Iris pigment epithelial cell (primary cell): ENCODE measurements at places on chromosomes 13 and 19.

GRCh38 chr13:94212196-94212595 lies 267.3 kb downstream of the DCT start:
- no peak for DNase-seq

DNA sequence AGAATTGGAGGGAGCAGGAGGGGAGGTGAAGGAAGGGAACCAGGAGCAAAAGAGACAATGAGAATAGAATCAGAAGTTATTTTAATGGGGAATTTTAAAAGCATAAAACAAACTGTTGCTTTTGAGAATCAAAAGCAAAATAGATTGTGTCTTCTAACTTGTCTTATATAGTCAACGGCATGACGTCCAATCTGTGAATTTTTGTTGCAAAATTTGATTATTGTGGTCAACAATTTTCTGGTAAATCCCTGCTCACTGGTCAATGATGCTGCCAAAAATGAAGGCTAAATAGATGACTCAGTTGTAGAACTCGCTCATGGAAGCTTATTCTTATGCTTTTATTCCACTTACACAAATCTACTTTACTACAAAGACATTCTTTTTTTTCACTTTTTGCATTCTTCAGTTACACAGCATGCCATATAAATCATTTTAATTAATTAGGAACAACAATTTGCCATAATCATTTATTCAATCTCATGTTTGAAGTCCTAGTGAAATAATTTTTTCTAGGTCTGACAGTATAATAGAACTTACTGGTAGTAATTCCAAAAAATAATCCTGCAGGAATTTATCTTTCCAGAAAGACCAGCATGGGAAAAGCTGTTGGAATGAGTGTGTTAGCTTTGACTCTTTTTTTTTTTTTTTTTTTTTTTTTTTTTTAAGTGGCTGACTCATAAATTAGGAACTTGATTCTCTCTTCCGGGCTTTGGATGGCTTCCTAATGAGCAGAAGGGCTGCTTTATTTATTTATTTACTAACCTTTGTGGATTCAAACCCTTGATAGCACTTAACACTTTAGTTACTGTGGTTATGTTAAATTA lies 256.9 kb downstream of the SPRY2 start:
- DNase-seq, result peak; percentile 98

- no peak for DNase-seq
These were observed 148.0 kb downstream of the SIPA1L3 start for GRCh38 chr19:38055010-38055409.

- no peak for DNase-seq
These were observed 40.2 kb upstream of the PEG3 start for GRCh38 chr19:56880592-56881190.

GRCh38 chr13:44303681-44304432 lies 69.8 kb upstream of the SERP2 start:
- DNase-seq, result no peak

- DNase-seq, result peak; percentile 18
These were observed 33.8 kb upstream of the MYO16 start for GRCh38 chr13:108595436-108596274.

DNA sequence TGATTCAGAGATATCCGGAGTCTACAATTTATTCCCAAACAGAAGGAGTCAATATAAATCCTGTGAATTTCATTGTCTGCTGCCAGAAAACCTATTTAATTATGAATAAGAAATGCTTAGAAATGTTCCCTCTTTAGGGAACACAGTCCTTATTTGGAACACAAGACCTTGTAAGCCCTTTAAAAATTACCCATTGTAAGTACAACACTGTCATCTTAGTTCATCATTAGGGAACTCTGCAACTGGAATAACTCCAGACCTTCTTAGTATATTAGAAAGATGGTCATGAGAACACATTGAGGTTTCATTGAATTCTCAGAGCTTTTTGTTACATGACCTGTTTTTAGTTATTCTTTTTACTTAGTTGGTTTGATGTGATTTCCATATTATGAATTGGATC lies 548.5 kb upstream of the KLF12 start:
- DNase-seq, result no peak

DNA sequence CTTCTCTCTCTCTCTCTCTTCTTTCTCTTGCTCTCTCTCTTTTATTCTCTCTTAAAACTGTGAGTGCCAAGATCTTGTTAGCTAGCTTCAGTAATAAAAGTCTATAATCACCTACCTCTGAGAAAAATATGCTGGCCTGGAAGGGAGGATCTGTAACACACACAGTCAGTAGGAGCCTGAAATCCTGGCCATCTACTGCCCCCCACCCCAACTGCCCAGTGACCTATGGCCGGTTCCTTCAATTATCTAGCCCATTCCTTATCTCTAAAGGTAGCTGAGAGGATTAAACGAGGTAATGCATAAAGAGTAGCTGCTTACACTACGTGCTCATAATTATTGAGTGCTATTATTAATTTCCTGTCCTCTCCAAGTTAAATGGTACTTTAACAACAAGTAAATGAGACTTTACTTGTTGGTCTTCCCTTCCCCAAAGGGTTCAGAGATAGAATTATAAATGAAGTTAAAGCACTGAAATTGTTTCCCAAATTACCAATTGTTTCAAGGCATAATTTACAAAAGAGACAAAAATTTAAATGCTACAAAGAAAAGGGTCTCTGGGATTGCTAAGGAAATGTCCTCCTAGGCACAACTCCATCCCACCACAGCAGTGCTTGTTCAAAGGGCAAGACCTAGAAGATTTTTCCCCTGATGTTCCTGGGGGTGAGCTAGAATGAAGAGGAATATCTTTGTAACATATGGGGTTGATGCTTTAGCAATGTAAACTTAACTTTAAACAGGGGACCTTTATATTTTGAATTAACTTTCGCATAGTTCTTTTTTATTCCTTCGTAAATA lies 1.8 kb downstream of the LCP1 start:
- no peak for DNase-seq

DNA sequence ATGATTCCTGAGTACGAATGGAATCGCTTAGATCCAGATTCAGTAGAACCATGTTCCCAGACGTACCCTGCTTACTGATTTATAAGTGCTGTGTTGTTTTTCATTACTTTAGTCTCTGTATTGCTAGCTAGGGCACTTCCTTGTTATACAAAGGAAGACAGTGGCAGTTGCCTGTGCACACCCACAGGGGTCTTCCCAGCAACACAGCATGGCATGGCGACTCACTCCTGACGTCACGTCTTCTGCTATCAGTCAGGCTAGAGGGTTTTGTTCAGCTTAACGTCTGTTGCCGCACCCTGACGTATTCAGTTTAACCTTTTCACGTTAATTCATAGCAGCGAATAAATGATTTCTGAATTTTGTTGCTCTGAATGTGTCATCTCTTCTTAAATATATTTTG lies 295.1 kb downstream of the MYO16 start:
- DNase-seq, result no peak

- no peak for DNase-seq
These were observed 6.3 kb upstream of the KCTD12 start for GRCh38 chr13:76892488-76892887.

DNA sequence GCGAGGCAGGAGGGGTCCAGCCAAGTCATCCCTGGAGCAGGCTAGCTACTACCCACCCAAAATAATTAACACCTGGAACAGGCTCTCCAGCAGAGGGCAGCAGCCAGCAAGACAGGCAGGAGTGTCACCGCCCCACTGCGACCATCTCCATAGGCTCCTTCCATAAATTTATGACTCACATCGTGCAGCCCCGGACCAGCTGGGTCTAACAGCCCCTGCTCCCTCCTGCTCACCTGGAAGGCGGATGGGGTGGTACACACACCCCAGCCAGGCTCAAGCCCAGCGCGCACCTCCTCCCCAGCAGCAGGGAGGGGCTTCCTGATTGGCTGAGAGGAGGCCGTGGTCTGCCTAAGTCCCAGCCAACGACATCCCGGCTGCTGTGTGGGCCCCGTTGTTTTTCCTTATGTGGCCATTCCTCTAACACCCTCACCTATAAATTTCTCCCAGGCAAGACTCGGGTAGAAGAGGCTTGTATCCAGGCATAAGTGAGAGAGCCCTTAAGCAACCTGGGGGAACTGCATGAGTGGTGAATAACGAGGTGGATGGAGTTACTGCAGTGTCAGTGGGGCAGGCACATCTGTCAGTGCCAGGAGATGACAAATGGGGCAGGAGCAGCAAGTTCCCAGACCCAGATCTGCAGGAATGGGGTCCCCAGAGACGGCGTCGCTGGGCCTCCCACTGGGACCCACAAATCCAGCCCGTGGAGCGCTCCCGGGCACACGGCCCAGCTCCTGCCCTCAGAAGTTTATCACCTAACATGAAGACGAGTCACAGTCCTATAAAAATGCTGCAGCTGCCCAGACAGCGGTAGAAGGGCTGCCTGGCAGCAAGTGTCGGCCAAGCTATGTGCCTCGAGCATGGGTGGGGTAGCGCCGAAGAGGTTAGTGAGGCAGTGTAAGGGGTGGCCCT lies 43.1 kb downstream of the CEBPG start:
- peak; percentile 60 for DNase-seq

GRCh38 chr19:31510635-31511034 lies 161.4 kb upstream of the TSHZ3 start:
- DNase-seq, result no peak
